ENCODE measurements at places on chromosomes 7 and 10.

GRCh38 chr10:67837541-67838314 lies at the start of gene DNAJC12:
Gene DNAJC12, minus strand, starts transcription at chr10:67838188. Its CDS starts 177 bp downstream, at chr10:67838011.
- DNase-seq, result peak; percentile 24

DNA sequence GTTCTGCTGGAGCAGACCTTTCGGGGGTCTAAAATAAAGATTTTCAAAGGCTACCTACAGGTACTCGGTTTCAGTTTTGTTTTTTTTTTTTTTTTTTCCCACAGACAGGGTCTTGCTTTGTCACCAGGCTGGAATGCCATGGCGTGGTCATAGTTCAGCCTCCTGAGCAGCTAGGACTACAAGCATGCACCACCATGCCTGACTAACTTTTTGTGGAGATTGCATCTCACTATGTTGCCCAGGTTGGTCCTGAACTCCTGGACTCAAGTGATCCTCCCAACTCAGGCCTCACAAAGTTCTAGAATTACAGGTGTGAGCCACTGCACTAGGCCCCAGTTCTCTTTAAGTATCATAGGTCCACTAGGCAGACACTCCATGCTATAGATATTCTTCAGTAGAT lies 34.5 kb downstream of the BAMBI start:
- no peak for DNase-seq

GRCh38 chr7:70594170-70594569 lies 537.8 kb upstream of the GALNT17 start:
- DNase-seq, result no peak

DNA sequence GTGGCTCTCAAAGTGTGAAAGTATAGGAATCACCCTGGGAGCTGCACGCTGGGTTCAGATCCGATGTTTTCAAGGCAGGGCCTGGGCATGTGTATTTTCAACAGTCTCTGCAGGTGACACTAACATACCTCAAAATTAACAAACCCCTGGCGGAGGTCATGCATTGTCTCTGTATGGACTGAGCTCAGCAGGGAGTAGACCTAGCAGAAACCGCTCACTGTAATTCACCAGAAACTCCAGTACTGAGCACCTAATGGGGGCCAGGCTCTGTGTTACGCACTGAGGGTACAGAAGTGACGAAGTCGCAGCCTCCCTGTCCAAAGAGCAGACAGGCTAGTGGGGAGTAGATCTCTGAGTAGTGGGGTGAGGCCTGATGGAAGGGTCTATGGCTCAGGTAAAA lies 5.6 kb downstream of the STRA8 start:
- no peak for DNase-seq

DNA sequence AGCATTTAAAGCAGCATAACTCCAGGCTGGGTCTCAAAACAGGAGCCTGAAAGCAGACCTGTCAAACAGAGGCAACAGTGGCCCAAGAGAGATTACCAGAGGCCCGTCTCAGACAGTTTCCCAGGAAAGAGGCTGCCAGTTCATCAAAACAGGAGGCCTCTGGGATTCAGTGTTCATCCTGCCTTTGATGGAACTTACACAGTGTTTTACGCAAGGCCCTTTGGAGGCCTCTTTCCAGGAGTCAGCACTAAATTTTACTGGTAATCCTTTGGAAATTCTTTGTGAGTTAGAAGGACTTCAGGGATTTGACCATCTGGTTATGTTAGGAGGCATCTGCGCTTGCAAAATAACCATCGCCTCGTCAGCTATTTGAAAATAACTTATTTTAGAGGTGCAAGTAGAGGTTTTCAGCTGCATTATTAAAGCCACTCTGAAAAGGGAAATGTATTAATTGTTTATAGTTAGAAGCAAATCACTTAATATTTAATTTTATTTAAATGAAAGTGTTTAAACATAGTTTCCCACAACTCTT lies 501.2 kb upstream of the COBL start:
- DNase-seq, result no peak
